ENCODE measurements at places on chromosomes 7 and 10.
A peak's percentile ranks its signal among the peaks of the same experiment; 100 is the strongest.

DNA sequence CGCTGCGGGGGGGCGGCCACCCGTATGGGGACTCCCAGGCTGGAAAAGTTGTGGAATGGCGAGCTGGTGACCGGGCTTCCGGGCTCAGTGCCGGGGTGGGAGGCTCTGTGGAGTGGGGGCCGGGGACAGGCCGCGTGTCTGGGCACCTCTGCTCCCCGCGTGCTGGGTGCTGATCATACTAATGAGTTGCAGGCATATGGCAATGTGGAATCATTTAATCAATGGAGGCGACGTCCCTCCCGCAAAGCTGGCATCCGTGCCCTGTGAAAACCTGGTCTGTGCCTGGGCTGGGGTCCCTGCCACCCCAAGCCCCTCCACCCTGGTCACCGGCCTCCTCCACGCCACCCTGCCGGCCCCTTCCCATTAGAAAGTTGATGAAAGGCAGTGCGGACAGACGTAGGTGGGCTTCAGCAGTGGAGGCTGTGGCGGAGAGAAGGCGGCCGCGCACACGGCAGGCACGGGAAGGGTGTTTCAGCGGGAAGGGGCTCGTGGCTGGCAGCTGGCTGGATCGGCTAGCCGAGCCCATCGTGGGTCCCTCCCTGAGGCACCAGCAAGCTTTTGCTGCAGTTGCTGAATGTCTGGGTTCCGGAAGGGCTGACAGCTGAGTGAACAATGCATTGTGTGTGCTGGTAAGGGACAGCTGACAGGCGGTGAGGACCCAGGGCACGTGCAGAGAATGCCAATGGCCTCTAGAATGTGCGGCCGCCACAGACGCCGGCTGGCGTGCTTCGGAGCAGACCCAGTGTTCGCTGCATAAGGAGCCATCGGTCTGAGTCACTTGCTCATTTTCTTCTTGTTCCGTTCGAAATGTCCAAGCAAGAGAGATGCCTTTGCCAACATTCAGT is 1.5 kb downstream of the ADGRA1 start:
- no peak for DNase-seq

DNA sequence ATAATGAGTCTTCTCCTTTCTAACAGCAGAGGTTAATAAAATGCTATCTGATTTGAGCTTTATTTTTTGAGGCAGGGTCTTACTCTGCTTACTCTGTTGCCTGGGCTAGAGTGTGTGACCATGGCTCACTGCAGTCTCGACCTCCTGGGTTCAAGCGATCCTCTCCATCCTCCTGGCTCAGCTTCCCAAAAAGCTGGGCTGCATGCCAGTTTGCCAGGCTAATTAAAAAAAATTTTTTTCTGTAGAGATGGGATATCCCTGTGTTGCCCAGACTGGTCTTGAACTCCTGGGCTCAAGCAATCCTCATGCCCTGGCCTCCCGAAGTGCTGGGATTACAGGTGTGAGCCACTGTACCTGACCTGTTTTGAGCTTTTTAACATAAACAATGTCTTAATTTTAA is 56.7 kb downstream of the SCD start:
- no peak for DNase-seq

DNA sequence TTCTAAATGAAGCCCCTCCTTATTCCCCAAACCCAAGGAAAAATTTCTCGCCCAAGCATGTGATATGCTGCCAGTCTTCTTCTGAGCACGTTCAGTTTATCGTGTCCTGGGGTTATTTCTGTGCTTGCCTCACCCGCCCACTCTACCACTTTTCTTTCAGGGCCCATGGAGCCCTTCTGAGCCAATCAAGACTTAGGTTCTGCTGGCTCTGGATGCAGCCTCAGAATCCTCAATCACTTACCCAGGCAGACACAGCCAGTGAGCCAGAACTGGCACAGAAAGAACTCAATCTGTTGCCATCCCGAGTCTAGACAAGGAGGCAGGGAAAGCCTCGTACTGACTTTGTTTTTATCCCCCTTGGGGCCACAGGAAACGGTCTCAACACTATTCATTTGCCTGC is 34.2 kb upstream of the C10orf90 start:
- no peak for DNase-seq

DNA sequence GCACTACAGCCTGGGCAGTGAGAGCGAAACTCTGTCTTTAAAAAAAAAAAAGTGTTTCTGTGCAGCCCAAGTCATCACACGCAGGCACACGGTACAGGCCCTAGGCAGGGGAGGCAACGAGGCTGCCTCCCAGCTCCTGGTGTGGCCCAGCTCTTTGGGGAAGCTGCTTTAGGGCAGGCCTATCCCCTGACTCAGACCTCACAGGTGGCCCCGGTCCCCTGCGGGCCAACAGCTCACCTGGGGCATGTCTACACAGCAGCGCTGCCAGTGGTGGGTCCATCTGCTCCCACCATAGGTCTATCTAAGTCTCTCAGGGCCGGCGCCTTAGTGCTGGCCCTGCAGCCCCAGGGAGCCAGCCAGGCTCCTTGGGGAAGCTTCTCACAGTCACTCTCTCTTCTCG is 31.4 kb downstream of the ZAN start:
- DNase-seq: no peak

DNA sequence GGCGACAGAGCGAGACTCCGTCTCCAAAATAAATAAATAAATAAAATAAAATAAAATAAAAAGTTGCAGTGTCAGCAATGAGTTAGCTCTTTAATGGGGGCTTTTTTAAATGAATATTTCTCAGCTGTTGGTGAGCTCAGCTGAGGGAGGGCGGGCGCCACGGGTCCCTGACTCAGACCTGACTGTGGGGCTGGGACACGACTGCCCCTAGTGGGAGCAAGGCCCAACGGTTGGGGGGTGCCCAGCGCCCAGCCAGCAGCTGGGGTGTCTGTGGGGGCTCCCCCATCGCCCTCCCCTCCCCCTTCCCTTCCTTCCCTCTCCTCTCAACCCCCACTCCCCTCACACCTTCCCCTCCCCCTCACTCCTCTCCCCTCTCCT is 46.6 kb downstream of the PWWP2B start:
- DNase-seq: no peak

DNA sequence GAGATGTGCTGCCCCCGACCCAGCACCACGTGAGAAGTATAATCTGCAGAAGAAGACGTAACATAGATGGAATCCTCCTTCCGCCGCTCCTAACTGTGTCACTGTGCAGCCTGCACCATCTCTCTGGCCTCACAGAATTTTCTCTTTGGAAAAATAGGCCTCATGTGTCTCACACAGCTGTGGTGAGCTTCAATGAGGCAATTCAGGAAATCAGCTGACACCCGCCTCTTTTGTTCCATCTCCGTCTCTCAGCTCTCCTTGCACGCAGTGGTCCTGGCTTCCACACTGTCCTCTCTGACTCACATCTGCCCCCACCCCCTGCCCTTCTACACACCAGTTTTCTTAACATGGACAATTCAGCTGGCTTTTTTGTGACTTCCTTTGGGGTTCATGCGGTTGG is 7.2 kb downstream of the C10orf90 start:
- DNase-seq: no peak

DNA sequence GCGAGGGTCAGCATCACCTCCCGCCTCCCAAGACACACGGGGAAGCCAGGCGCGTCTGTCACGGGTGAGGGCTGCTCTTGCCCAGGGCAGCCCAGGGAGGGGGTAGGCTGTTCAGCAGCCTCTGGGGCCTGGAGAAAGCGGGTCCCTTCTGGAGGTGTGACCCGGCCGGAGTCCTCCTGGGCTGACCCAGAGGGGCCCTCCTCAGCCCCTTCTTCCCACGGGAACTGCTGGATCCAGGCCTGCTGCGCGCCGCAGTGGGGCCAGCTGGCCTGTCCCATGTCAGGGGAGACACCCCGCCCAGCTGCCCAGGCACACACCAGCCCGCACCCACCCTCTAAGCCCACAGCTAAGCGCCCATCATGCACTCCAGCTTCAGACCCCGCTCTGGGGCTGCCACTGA is 41.8 kb downstream of the INSIG1 start:
- no peak for DNase-seq

DNA sequence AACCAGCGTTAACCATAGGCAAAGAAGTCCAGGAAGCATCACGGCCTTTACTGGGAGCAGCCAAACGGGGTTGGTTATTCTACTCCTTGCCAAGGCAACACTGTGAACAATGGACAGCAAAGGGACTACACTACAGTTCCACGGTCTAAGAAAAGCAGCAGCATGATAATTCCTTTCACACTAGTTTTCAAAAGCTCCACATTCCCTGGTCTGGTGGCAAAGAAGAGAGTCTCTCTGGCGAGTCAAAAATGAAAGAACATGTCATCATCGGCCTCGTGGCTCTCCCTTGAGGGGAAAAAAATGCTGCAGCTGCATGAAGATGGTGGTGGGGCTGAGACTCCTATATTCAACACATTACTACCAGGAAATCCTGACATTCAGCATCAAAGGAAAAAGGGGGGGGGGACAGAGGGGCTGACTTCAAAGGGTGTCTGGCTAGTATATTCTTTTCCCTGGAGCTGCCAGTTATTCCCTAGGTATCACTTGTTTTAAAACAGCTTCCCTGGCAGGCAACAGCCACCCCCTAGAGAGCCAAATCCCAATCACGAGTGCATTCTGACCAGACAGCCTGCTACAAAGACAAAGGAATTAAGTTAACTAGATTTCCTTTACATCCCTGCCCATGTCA is 49.1 kb downstream of the SLC37A3 start:
- peak; percentile 26 for DNase-seq

DNA sequence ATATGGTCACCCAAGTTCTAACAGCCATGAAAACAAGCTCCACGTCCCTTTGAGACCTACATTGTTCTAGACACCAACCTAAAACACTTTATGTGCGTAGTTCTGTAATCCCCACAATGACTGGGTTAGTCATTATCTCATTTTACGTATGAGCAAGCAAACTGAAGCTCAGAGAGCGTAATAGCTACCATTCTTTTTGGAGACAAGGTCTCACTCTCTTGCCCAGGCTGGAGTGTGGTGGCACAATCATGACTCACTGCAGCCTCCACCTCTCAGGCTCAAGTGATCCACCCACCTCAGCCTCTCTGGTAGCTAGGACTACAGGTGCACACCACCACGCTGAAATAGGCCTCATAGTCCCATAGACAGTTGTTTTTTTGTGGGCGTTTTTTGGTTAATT is 10.5 kb downstream of the DAGLB start:
- no peak for DNase-seq

DNA sequence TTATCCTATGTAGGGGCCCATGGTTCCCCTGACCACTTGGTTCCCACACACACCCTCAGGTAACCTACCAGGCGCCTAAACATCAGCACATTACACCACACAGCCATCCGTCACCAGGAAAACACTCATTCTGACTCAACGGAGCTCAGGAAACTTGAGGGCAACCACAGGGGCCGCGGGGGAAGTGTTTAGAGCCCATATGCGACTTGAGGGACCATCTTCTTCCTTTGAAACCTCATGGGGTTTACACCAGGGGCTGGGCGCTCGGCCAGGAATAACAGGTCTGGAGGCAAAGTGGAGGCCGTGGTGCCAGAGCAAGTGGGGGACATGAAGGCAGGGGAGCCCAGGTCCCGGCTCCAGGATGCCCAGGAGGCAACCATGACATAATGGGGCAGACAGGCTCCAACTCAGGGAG is 1.5 kb downstream of the STX1A start:
- DNase-seq: no peak

GRCh38 chr7:78985509-78985908 is 468.0 kb downstream of the MAGI2 start:
- no peak for DNase-seq

GRCh38 chr7:44994877-44995554 is 5.0 kb upstream of the CCM2 start:
- DNase-seq: peak; percentile 51

- DNase-seq: no peak
Observed at GRCh38 chr7:120164-120991, 72.0 kb upstream of the FAM20C start.

All from endothelial cell (in vitro differentiated cells).